ENCODE measurements at places on chromosomes 3 and 15.

GRCh38 chr3:113287803-113288648 lies 76.7 kb downstream of the BOC start:
- DNase-seq: peak; percentile 19

DNA sequence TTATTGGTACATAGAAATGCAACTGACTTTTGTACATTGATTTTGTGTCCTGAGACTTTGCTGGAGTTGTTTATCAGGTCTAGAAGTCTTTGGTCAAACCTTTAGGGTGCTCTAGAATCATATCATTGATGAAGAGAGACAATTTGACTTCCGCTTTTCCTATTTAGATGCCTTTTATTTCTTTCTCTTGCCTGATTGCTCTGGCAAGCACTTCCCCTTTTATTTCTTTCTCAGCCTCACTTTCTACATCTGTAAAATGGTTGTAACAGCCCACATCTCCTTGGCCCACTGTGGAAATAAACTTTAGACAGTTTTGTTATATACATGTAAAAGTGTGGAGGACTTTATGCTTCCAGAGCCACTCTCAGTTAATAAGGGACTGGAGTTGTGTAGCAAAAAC lies 14.0 kb downstream of the PLA1A start:
- DNase-seq: no peak

- DNase-seq: no peak
These were observed 563.5 kb downstream of the PDCD6IP start for GRCh38 chr3:34361921-34362320.

- DNase-seq: no peak
These were observed 375.9 kb upstream of the NAALADL2 start for GRCh38 chr3:174483254-174483653.

DNA sequence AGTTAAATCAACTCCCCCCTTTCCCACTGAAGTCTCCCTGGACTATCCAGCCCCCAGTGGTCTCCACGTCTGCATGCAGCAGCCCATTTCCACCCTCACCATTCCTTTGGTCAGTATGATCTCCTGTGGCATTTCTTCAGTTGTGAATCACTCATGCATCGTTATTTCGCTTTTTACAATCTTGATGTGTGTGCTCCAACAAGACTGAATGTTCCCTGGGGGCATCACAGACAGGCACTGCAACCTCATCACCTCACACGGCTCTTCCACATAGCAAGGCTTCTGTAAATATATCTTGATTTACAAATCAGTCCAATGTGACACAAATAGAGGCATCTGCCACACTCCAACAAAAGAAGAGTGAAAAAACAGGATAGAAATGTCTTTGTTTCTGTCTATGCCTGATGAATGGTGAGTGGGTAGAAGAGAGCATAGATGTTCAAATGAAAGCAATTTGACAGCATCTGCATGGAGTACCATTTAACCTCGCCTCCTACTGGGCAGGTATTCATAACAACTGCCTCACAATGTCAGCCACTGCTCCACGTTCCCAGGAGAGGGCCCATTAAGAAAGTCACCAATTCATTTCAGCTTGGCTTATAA lies 5.2 kb downstream of the HEG1 start:
- DNase-seq: no peak

DNA sequence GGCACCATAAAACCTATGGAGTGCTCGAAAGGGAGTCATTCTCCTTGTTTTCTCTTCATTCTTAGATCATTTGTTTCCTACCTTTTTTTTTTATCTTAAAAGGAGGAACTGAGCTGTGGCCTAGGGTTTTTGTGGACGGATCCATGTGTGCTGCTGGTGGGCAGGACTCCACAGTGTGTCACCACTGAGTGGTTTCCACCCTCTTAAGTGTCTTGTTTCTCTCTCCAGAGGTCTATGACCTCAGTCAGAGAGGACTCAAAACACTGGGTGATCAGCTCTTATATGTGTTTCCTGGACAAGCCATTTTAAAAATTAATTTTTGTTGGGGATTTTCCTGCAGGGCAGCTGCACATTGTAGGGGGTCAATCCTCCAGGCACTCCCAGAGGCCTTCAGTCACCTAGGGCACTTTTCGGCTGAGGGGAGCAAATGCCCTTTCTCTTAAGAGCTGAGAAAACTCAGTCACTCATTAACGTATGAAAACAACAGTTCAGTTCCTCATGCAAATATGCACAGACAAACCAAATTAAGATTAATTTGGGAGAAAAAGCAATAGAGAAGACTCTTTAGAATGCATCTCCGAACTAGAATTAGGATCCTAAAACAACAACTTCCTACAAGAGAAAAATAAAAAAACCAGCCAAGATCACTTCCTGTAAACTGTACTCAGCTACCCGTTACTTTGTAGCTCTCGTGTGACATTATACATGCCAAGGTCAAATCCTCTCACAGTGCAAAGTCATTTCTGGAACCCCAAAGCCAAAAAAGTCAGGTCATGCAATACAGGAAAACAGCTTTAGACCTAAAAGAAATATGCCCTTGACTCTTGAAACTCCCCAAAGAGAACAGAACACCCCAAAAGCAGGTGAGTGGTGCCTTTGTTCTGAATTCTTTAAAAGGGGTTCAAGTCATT lies 27.6 kb upstream of the FAM3D start:
- no peak for DNase-seq

- no peak for DNase-seq
These were observed 233.4 kb downstream of the CHST2 start for GRCh38 chr3:143352850-143353550.

GRCh38 chr15:74132681-74133651 lies 2.6 kb downstream of the ISLR2 start:
- DNase-seq: no peak

DNA sequence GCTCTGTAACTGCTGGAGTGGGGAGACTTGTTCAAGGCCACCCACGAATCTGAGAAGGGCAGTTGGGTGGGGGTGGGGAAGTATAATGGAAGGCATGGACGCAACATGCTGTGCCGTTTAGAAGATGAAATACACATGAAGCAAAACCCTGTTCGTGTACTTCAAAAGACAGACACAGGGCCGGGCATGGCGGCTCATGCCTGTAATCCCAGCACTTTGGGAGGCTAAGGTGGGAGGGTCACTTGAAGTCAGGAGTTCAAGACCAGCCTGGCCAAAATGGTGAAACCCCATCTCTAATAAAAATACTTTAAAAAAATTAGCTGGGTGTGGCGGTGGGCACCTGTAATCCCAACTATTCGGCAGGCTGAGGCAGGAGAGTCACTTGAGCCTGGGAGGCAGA lies 36.9 kb upstream of the SFMBT1 start:
- DNase-seq: no peak

DNA sequence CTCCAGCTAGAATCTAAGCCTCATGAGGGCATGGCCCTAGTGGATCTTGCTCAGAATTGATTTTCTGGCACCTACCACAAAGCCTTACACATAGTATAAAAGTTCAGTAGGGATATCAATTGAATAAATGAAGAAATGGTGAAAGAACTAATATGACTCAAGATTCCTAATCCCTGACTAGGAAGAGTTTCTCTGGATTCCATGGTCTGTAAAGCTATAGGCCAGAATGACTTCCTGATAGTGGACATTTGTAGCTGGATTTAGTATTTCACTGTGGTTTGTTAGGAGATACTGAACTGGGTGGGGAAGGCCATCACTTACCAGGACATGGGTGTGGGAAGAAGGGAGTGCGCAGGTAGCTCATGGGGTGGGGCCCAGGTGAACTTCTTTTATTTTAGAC lies 168.9 kb downstream of the RAP2B start:
- no peak for DNase-seq

GRCh38 chr3:119019767-119020518 lies 14.7 kb downstream of the IGSF11 start:
- no peak for DNase-seq

DNA sequence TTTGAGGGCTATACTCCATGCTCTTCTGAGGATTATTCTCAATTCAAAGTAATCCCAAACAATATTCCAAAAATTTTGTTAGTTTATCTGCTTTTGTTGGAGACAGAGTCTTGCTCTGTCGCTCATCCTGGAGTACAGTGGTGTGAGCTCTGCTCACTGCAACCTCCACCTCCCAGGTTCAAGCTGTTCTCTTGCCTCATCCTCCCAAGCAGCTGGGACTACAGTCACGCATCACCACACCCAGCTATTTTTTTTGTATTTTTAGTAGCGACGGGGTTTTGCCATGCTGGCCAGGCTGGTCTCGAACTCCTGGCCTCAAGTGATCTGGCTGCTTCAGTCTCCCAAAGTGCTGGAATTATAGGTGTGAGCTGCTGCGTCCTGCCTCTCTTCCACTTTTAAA lies 39.1 kb downstream of the MEF2A start:
- DNase-seq: no peak

- no peak for DNase-seq
These were observed 34.6 kb upstream of the DUSP7 start for GRCh38 chr3:52090933-52091468.

GRCh38 chr3:115704661-115705338 lies 81.5 kb downstream of the GAP43 start:
- DNase-seq: no peak

GRCh38 chr15:27065785-27066184 lies 94.8 kb downstream of the GABRG3 start:
- DNase-seq: no peak

- no peak for DNase-seq
These were observed 128.4 kb downstream of the ASB7 start for GRCh38 chr15:100730655-100731266.

GRCh38 chr3:194908496-194908895 lies 222.8 kb downstream of the FAM43A start:
- DNase-seq: no peak

DNA sequence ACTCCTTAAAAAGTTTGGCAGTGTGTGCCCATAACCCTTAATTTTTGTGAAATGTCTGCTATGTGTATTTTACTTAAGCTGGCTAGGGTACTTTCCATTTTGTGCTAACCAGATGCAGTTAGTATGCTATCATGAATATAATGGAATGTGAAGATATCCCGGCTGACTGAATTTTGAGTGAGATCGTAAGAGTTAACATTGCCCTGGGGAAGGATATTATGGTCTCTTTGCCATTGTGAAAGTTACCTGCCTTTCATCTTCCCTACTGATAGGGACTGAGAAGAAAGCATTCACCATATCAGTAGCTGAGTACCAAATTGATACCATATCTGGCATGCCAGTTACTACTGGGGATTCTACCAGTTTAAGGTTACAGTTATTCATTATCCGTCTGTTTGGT lies 243.2 kb downstream of the UBE2E2 start:
- no peak for DNase-seq

DNA sequence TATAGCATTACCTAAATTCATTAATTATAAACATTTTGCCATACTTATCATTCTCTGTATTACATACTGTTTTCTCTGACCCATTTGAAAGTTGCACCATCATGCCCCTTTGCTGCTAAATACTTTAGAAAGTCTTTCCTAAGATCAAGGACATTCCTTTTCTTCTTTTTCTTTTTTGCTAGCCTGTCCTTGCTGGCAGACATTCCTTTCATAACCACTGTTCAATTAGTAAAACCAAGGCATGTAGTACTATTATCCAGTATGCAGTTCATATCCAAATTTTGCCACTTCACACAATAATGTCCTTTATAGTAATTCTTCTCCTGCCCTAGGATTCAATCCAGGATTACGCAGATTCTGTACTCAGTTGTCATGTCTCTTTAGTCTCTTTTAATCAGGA lies 321.0 kb upstream of the C2CD4B start:
- DNase-seq: no peak

DNA sequence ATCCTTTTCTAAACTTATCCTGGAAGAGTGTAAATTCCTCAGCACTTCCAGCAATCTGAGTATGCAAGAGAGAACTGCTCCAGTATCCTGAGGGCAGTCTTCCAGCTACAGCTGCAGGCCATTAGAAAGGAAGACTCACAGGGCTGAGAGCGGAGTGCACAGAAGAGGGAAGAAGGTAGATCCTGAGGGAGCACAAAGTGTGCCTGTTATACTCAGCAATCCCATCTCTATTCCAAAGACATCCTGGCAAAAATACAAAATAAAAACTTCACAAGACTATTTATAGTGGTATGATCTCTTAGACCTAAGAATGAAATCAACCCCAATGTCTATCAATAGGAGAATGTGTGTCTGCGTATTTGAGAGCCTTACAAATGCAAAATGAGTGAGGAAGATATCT lies 292.0 kb downstream of the ZIC1 start:
- DNase-seq: no peak

GRCh38 chr3:121803771-121804320 lies 31.0 kb downstream of the IQCB1 start:
- no peak for DNase-seq

DNA sequence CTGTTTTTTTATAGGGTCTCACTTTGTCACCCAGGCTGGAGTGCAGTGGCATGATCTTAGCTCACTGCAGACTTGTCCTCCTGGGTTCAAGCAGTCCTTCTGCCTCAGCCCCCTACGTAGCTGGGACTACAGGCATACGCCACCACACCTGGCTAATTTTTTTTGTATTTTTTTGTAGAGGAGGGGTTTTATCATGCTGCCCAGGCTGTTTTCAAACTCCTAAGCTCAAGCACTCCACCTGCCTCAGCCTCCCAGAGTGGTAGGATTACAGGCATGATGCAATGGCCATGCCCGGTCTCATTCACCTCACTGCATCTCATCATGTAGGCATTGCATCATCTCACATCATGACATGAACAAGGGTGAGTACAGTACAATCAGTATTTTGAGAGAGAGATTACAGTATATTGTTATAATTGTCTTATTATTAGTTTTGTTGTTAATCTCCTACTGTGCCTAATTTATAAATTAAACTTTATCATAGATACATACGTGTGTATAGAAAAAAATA lies 74.3 kb upstream of the EOMES start:
- DNase-seq: no peak

DNA sequence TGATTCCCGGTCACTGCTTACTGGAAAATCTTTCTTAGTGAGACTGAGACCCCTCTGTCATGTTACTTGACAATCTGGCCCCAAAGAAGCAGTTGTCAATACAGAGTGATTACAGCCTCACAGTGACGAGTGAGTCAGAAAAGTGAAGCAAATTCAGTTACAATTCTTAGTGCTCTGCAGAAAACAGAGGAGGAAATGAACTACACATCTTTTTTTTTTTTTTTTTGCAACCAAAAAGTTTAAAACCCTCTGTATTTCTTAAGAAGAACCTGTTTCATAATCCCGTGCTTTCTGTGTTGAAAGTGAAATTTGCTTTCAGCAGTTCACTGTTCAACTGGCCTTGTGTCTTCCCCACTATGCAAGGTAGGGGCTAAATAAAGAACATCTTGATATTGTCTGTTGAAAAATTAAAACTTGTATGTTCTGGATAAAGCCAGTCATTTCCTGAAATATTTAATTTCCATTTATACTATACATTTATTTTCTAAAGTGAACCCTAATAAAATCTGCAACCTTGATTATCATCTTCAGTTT lies 1.9 kb downstream of the AQP9 start:
- no peak for DNase-seq

DNA sequence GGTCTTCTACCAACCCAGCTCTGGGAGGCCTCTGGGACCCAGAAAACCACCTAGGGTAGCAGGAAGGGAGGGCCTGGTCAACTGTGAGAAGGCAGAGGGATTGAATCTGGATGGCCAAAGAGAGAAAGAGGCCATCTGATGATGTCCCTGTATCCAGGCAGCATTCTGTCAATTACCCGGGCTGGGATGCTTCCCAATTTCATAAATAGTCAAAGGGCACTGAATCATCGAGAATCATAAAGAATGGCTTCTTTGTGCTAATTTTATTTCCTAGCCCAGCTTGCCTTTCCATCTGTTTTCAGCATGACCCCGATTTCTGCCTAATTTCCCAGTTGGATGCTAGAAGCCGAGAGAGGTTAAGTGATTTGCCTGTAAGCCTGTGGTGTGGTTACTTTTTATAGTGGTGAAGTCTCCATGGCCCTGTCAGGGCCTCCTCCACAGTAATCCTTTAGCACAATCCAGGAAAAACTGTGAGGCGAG lies 129.2 kb downstream of the FAM43A start:
- DNase-seq: no peak

GRCh38 chr3:134320749-134321148 lies 53.5 kb downstream of the AMOTL2 start:
- DNase-seq: no peak

Measured in stimulated activated CD8-positive, alpha-beta memory T cell treated with anti-CD3 and anti-CD28 coated beads, Interleukin-4, amount 100 ng/mL, for 4 hours (primary cell).